ENCODE measurements at places on chromosomes 2 and 18. TPM values are rescaled to one million over a fixed set of nuclear protein-coding genes. Genes with fewer than 3 reads are reported as not detected.

SP140L gene
- total RNA-seq: 1.3 TPM

POMC gene
- 2.8 TPM for total RNA-seq

DCDC2C gene
- 1.6 TPM for total RNA-seq

IL36RN gene
- total RNA-seq: not detected

FMNL2 gene
- 123 TPM for total RNA-seq

PRLH gene
- not detected for total RNA-seq

HOXD12 gene
- total RNA-seq: not detected

MAL gene
- total RNA-seq: not detected

DLX1 gene
- 31.6 TPM for total RNA-seq

SALL3 gene
- total RNA-seq: 17.2 TPM

CRACDL gene
- total RNA-seq: 0.94 TPM

PDE6D gene
- 45.4 TPM for total RNA-seq

FZD7 gene
- 7.2 TPM for total RNA-seq

MROH2A gene
- not detected for total RNA-seq

NEU2 gene
- total RNA-seq: not detected

EN1 gene
- not detected for total RNA-seq

INPP1 gene
- total RNA-seq: 24.1 TPM

MSH2 gene
- 77.9 TPM for total RNA-seq

LDAH gene
- total RNA-seq: 23.5 TPM

LRRC30 gene
- total RNA-seq: not detected

All from parietal lobe (tissue), 2 donors.